ENCODE measurements at places on chromosomes 3 and 15.

- DNase-seq: no peak
Measured at GRCh38 chr3:156359368-156359767, 195.5 kb downstream of the SSR3 start.

GRCh38 chr3:160381470-160381869, 17.6 kb downstream of the IFT80 start:
- no peak for DNase-seq

- no peak for DNase-seq
Measured at GRCh38 chr15:101149864-101150722, 101.8 kb downstream of the CHSY1 start.

GRCh38 chr3:100150473-100150872, 36.2 kb upstream of the FILIP1L start:
- no peak for DNase-seq

DNA sequence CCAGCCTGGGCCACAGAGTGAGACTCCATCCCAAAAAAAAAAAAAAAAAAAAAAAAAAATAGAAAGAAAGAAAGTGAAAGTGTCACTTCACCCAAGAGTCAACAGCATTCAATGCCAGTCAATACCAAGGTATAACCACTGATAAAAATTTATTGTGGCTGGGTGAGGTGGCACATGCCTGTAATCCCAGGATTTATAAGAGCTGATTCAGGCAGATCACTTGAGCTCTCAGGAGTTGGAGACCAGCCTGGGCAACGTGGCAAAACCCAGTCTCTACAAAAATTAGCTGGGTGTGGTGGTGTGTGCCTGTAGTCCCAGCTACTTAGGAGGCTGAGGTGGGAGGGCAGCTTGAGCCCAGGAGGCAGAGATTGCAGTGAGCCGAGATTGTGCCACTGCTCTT, 46.5 kb upstream of the PIK3CB start:
- no peak for DNase-seq

GRCh38 chr15:51185213-51186159, 90.8 kb upstream of the TNFAIP8L3 start:
- DNase-seq: no peak

- DNase-seq: no peak
Measured at GRCh38 chr3:69712933-69713332, 26.3 kb upstream of the MITF start.

DNA sequence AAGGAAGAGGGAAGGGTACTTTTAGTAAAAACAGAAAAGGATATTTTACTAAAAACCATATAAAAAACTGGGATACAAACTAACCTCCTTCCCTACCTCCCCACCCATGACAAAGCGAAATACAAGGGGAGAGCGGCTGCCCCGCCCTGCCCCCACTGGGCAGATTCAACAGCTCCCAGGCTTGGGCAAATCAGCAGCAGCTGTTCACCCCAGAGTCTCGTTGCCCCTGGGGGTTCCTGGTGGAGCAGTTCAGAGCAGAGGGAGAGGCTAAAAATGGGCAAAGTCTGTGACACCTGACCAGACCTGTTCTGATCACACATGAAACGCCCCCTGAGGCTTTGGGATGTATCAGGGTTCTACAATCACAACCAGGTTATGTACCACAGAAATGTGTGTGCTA, 2.5 kb upstream of the ETFA start:
- DNase-seq: no peak
